Breast epithelium (tissue), 4 donors: ENCODE measurements at places on chromosomes 12 and 14.

DNA sequence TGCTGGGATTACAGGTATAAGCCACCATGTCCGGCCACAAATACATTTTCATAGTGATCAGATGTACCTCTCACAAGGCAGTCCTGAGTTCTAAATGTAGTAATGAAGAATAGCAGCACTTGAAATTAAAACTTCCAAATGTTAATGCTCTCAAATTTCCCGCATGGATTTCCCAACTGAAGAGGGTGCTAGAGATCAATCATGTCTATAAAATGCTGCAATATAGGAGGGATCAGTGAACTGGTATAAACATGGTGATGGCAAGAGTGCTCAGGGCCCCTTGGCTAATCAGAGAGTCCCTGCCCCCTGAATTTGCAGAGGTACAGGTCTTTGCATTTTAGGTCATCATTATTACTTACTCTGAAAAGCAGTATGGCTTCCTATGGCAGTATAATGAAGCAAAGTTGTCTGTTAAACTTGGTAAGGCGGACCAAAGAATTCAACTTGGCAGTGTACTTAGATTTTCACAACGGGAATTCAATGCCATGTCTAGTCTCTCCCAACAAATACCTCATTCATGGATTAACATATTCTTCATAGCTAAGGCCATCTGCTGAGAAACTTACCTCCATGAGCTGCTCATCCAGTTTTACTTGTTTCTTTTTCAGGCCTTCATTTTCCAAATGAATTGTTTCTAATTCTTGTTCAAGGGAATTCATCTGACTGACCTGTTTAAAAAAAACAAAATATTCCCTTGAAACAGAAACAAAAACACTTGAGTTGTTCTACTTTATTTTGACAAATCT is 67.0 kb upstream of the SAV1 start:
- no peak for DNase-seq

- no peak for DNase-seq
These were observed 214.7 kb upstream of the C14orf180 start for GRCh38 chr14:104364830-104365229.

DNA sequence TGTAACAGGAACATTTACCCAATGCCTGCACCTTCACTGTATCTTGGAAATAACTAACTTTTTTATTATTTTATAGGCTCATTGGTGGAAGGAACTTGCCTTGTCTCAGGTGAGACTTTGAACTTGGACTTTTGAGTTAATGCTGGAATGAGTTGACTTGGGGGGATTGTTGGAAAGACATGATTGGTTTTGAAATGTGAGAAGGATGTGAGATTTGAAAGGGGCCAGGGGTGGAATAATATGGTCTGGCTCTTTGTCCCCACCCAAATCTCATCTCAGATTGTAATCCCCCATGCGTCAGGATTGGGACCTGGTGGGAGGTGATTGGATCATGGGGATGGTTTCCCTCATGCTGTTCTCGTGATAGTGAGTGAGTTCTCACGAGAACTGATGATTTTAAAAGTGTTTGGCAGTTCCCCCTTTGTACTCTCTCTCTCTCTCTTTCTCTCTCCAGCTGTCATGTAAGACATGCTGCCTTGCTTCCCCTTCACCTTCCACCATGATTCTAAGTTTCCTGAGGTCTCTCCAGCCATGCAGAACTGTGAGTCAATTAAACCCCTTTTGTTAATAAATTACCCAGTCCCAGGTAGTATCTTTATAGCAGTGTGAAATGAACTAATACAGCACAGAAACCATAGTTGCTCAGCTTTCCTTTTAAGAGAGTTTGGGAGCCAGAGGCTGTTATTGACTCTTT is 244.1 kb downstream of the BTG1 start:
- DNase-seq, result no peak

GRCh38 chr14:69263364-69263763 is 3.4 kb downstream of the GALNT16 start:
- DNase-seq, result no peak

DNA sequence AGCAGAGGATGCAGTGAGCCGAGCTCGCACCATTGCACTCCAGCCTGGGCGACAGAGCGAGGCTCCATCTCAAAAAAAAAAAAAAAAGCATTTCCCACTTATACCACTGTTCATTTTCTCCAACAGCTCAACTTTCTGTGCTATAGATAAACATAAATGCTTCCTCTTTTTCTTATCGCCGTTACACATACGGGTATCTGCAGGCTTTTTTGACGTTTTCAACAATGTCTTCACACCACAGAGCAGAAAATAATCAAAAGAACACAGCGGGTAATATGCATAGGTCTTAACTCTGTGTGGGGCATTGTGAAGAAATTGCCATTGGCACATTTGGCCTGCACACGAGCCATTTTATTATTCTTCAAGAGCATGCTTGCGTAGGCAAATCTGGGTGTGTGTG is 86.4 kb downstream of the CAPZA3 start:
- no peak for DNase-seq

GRCh38 chr14:95471476-95471875 is 45.0 kb downstream of the SYNE3 start:
- no peak for DNase-seq

- DNase-seq, result no peak
These were observed 956.4 kb upstream of the TMEM132C start for GRCh38 chr12:127310548-127310947.

DNA sequence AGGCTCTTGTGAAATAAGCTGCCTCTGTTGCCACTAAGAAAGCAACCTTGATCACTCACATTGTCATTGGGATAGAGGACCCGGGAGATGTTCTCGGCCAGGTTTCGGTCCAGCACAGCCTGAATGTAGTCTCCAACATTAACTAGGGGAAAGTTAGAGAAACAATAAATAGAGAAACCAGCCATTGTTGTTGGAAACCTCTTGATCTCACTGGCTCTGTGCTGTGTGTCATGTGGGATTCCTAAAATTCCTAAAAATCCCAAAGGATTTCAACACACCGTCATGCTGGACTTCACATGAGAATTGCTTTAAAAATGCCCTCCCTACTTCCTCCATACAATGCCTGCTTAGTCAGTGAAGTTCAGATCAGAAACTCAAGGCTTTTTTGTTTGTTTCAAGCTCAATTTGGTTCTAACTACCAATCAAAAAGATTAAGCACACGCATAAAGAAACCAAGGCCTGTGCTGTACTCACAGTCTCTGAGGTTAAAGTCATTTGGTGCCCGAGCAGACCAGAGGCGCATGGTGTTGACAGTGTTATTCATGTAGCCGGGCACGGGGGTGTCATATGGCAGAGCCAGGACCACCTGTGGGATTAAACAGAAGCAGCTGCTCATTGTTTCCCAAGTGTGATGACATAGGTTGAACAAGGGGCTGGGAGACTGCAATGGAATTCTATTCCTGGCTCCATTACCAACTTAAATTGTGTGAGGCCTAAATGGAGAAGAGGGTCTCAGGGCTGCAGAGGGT is 23.6 kb downstream of the PYGL start:
- no peak for DNase-seq

DNA sequence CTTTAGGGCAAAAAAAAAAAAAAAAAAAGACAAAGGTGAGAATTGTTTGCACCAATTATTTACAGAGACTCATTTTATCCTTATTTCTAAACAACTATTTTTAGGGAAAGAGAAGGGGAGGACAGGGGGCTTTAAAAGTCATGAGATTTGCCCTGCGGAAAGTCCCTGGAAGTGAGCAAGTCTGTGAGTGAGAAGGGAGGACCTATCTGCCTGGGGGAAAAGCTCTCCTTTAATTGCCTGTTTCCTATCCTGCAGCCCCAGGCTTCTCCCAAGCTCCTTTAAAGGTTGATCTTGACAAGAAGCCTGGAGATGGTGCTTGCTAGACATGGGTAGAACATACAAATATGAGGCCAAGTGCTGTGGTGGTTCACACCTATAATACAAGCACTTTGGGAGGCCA is 8.3 kb upstream of the CHST11 start:
- DNase-seq, result no peak

- DNase-seq, result no peak
These were observed 21.8 kb downstream of the RAP1B start for GRCh38 chr12:68632486-68632885.

DNA sequence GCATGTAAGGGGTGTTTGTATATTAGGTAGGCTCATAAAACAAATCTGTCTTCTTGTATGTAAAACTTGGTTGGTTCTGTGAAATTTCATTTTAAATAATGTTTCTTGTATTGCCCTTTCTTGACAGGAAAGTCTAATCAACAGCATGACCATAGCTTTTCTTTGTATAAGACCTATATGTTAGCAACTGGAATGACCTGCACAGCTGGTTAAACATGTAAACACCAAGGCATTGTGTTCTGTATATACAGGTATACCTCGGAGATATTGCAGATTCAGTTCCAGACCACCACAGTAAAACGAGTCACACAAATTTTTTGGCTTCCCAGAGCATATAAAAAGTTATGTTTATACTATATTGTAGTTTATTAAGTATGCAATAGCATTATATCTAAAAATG is 183.6 kb downstream of the ERC1 start:
- DNase-seq, result no peak

- no peak for DNase-seq
These were observed 316.4 kb downstream of the NOVA1 start for GRCh38 chr14:26281280-26281998.

- DNase-seq, result no peak
These were observed 147.1 kb downstream of the PAPOLA start for GRCh38 chr14:96649327-96649601.

DNA sequence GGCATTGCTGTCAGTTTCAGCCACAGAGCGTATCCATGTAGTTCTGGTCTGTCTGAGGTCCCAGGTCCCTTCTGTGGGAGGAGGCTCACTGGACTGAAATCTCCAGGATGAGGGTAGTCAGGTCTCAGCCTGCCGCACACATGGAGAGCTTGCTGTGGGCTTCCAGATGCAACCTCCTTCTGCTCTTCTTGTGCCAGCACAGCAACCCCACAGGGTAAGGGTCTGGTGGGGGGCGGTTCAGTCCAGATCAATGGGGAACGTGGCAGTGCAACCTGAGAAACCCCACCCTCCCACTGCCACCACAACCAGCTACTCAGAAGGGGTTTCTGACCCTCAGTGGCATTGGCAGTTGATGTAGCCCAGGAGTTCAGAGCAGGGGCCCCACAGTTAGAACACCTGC is 61.2 kb downstream of the BEGAIN start:
- DNase-seq, result no peak

DNA sequence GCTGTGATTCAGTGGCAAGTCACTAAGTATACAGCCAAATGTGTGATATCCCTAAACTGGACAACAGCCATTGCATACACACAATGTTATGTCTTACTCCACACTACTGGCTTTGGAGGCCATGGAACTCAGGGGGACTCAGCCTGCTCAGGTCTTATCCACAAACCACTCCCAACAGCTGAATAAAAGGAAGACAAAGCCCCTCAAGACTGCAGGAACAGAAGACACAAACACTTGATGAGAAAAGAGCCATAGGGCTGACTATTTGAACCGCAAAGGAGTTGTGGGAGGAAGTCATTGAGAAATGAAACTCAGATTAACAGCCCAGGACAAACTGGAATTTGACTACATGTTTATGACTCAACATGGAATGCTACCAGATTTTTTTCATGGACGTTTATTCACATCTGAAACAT is 40.9 kb downstream of the PTGER2 start:
- DNase-seq, result no peak

DNA sequence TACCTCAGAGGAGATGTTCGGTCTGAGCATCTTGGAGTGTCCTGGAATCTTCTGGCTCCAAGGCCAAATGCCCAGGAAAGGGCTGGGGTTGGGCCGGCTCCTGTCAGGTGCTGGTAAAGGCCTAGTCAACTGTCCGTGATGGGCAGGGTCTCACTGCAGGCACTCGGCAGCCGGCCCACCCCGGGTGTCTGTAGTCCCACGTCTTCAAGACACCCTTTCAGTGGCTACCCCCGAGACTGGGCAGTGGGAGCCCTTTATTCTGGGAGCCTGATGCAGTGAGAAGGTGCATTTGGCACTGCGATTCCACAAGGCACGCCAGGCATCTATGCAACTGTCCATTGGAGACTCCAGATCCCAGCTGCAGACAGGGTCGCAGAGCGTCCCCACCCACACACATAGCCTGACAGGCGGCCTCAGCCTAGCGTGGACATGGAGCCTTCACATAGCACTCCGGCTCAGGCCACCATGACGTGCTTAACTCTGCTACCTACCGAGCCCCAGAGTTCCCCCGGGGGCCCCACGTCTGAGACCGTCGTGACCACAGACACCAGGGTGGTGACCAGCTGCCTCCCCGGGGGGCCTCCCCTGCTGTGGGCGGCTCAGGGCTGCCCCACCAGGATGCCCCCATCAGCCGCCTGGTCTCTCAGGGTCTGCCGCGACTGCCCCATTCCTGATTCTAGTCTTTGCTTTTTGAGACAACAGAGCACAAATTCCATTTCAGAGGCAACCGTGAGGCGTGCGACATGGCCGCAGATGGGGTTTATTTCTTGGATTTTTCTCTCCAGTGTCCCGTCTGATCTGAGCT is 331.8 kb upstream of the SFSWAP start:
- no peak for DNase-seq

- DNase-seq, result no peak
These were observed 15.9 kb downstream of the EIF5 start for GRCh38 chr14:103349982-103350381.

GRCh38 chr14:23307146-23307530 is 505 bp downstream of the BCL2L2 start:
- DNase-seq, result peak; percentile 17

GRCh38 chr14:63713764-63714163 is 14.1 kb downstream of the SGPP1 start:
- DNase-seq, result no peak

DNA sequence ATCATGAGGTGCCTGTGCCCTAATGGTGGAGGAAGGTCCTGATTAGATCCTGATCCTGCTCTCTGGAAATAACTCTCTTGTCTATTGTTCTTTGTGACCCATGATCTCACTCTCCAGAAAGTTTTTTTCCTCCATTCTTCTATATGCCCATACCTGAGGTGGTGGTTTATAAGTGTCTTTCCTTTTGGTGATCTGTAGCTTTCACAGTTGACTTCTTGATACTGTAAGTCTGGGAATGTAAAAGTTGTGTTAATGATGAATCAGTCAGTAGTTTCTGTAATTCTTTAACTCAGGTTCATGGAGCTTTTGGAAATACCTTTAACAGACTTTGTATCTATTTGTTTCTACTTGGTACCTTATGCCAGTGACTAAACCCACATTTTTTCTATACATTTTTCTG is 444.0 kb upstream of the FLRT2 start:
- no peak for DNase-seq

DNA sequence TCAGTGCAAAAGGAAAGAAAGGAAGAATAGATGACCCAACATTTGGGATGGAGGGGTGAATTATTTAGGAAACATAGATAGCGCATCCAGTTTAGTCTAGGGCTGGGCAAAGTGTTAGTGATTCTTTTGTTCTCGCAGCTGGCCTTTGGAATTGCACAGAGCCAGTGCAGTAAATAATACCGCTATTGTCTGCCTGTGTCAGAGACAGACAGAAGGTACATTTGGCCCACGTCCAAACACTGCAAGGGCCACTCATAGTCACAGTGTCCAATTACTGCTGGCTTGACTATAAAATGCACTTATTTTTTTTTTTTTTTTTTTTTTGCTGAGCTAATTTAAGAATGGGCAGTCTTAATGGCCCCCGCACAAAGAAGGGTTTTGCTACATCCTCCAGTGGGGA is 638.6 kb downstream of the BCL11B start:
- DNase-seq, result no peak

DNA sequence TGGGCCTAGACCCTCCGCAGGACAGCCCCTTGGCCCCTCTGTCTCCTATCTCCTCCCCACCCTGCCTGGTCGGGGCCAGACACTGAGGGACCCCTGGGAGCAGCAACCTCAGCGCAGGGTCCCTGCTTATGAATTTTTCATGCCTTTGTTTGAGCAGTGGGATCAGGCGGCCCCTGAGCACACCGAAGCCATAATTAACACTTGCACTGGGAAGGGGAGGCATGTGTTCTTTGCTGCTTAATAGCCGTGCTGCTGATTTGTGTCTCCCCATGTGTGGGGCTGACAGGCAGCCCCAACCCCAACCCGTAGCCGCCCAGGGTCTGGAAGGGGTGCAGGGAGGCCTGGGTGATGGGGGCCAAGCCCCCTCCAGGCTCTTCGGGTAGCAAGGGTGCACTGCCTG is 52.7 kb downstream of the FBRSL1 start:
- DNase-seq, result no peak
